RWPE1 (cell line): ENCODE measurements at places on chromosomes 11 and 22.

DNA sequence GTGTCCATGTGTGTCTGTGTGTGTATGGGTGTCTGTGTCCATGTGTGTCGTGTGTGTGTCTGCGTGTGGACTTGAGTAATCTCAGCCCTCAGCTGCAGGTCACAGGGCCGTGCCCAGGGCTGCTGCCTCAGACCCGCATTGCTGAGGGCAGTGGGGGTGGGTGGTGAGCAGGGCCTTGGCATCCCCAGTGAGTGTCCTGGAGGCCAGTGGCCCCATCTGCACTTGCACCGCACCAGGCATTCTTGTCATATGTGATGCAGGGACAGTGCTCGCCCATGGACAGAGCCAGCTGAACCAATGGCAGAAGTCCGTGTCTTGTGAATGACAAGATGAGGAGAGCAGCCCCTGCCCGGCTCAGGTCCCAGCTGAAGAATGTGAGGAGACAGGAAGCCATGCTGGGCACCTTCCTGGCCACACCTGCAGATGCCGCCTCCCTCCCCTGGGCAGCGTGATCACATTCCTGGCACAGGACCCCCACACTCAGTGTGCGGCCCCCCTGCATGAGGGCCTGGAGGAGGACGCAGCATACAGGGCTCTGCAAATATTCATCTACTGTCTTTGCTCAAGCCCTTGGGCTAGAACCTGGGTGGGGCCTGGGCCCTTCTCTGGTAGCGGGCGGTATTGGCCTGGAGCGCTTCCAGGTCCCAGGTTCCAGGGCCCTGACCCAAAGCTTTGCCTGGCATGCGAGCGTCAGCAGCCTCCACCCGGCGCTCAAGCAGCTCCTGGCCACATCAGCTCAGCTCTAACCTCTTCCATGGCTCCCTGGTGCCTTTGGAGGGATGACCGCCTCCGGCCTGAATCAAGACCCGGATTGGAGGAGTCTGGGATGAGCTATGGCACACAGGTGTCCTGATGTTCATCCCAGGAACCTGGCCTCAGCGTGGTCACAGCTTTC, 3.9 kb downstream of the ALDH3B2 start:
- DNase-seq: no peak

DNA sequence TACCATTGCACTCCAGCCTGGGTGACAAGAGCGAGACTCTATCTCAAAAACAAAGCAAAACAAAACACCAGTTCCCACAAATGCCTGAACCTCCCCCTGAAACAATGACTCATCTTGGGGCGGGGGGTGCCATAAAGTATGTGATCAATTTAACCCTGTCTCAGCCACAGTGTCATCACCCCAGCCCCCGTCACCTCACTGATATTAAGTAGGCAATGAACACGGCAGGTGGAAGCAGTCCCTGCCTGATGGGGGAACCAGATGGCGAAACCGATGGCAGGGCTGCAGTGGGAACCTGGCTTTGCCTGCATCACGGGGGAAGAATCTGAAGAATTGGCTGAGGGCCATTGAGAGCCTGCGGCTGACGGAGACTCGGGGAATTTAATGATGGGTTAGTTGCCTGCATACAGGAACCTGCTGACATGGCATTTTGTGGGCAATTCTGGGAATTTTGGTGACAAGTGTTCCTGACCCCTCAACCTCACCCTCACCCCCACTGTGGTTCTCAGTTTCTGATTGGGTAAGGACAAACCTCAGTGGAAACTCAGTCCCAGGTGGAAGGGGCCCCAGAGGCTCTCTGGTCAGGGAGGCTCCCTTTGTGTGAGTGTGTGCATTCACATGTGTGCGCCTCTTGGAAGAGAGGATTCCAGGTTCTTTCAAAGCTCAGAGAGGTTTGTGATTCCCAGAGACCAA, 39.1 kb upstream of the SHISAL1 start:
- peak; percentile 76 for DNase-seq

GRCh38 chr11:31987118-31988005, 103.5 kb upstream of the RCN1 start:
- no peak for DNase-seq

- no peak for DNase-seq
Observed at GRCh38 chr22:46533070-46533833, 4.2 kb downstream of the CELSR1 start.

- DNase-seq: no peak
Observed at GRCh38 chr11:60942970-60943565, 8.9 kb downstream of the SLC15A3 start.

- DNase-seq: no peak
Observed at GRCh38 chr11:92739041-92739440, 230.4 kb upstream of the MTNR1B start.
